Activated CD8-positive, alpha-beta T cell treated with anti-CD3 and anti-CD28 coated beads, Interleukin-2, amount 10 ng/mL, durations not matched to agents 7 days and 5 days (primary cell): ENCODE measurements at places on chromosomes 3 and 15. TPM values are rescaled to one million over a fixed set of nuclear protein-coding genes. Genes with fewer than 3 reads are reported as not detected.

DNA sequence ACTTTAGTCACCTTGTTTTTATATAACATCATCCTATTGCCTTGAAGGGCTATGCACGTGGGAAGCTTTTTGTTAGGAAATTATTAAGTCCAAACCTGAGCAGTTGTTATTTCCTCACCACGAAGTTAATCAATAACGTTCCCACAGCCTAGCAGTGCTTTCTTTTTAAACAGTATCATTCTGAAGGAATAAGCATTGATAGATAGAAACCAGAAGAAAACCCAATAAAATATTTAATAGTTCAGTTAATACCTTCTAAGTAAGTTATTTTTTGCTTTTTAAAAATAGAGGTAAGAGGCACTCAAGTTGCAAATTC lies 149.3 kb downstream of the KCNMB2 start:
- no peak overlapping the region for H3K4me3 ChIP-seq
- DNase-seq, result no peak
- H3K27me3 ChIP-seq, result no peaks in the 10 kb centered on the region
- H3K27ac ChIP-seq, result no peak overlapping the region
- no peaks in the 10 kb centered on the region for H3K4me1 ChIP-seq

GRCh38 chr15:75786575-75786947 lies 56.7 kb upstream of the UBE2Q2 start:
- H3K27ac ChIP-seq, result no peak overlapping the region
- H3K27me3 ChIP-seq, result peaks cover 33% of the 10 kb centered on the region
- H3K36me3 ChIP-seq, result no peaks in the 10 kb centered on the region
- DNase-seq, result no peak

DNA sequence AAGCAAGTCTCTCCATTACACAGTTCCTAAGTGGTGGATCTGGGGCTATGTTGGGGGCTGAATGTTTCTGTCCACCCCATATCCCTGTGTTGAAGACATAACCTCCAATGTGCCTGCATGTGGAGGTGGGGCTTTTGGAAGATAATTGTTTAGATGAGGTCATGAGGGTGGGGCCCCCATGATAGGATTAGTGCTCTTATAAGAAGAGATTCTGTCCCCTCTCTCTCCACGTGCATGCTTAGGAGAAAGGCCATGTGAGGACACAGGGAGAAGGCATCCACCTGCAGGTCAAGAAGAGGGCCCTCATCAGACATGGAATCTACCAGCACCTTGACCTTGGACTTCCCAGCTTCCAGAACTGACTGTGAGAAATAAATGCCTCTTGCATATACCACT lies 231.0 kb upstream of the CHRNA7 start:
- DNase-seq, result no peak
- no peaks in the 10 kb centered on the region for H3K27me3 ChIP-seq
- no peaks in the 10 kb centered on the region for H3K4me1 ChIP-seq
- no peaks in the 10 kb centered on the region for H3K36me3 ChIP-seq
- no peak overlapping the region for H3K27ac ChIP-seq
- H3K4me3 ChIP-seq, result no peak overlapping the region

- no peak overlapping the region for H3K27ac ChIP-seq
- peaks cover 18% of the 10 kb centered on the region for H3K36me3 ChIP-seq
- H3K4me3 ChIP-seq, result no peak overlapping the region
- H3K4me1 ChIP-seq, result peaks cover 14% of the 10 kb centered on the region
Measured at GRCh38 chr3:28317438-28318022, 31.0 kb upstream of the ZCWPW2 start.

The CHRNB4 gene
- not detected for total RNA-seq

The VIPR1 gene
- total RNA-seq, result 9.1 TPM

The CERS3 gene
- total RNA-seq, result 0.18 TPM

The EOMES gene
- 2.9 TPM for total RNA-seq
